Breast epithelium (tissue), 4 donors: ENCODE measurements at places on chromosomes 5 and 9.

GRCh38 chr5:54090495-54091120, 219.8 kb downstream of the ARL15 start:
- no peak for DNase-seq

GRCh38 chr5:3342271-3343100, 253.1 kb upstream of the IRX1 start:
- DNase-seq, result no peak

- DNase-seq, result no peak
Measured at GRCh38 chr9:31597977-31598376, 786.5 kb upstream of the ACO1 start.

DNA sequence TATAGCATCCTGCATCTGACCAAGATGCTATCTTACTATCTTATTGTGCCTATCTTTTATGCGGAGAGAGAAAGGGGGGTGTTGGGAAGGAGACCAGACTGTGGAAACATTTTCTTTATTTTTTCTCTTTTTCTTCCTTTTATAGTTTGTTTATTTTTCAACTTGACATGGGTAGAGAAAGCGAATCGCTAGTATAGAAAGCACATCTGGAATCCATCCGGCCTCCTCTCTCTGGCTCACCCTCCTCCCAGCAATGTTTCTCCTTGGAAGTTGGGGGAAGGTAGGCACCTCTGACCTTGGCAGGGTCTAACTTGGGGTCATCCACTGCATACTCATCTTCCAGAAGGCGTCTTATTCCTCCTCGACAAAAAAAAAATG, 3.9 kb downstream of the S1PR3 start:
- DNase-seq, result no peak
